ENCODE measurements at places on chromosomes 1 and 21. TPM values are rescaled to one million over a fixed set of nuclear protein-coding genes. Genes with fewer than 3 reads are reported as not detected.

Gene C1orf87
- not detected for total RNA-seq

Gene RHD
- total RNA-seq, result not detected

Gene EDN2
- total RNA-seq, result not detected

Gene PTTG1IP
- total RNA-seq, result 45.3 TPM

Gene LAX1
- 21.7 TPM for total RNA-seq

Gene USH2A
- total RNA-seq, result not detected

Gene GPR37L1
- total RNA-seq, result not detected

Gene AHCTF1
- 62.0 TPM for total RNA-seq

Gene MCOLN2
- total RNA-seq, result 101 TPM

Gene RNPC3
- total RNA-seq, result 15.0 TPM

Gene DIP2A
- 28.5 TPM for total RNA-seq

Gene SLAMF6
- 41.9 TPM for total RNA-seq

Gene ROR1
- not detected for total RNA-seq

Gene RXFP4
- total RNA-seq, result not detected
